ENCODE measurements at places on chromosomes 4 and X.
A peak's percentile ranks its signal among the peaks of the same experiment; 100 is the strongest.

- peak; percentile 2 for DNase-seq
These were observed 36.4 kb downstream of the TMEM154 start for GRCh38 chr4:152643153-152644035.

DNA sequence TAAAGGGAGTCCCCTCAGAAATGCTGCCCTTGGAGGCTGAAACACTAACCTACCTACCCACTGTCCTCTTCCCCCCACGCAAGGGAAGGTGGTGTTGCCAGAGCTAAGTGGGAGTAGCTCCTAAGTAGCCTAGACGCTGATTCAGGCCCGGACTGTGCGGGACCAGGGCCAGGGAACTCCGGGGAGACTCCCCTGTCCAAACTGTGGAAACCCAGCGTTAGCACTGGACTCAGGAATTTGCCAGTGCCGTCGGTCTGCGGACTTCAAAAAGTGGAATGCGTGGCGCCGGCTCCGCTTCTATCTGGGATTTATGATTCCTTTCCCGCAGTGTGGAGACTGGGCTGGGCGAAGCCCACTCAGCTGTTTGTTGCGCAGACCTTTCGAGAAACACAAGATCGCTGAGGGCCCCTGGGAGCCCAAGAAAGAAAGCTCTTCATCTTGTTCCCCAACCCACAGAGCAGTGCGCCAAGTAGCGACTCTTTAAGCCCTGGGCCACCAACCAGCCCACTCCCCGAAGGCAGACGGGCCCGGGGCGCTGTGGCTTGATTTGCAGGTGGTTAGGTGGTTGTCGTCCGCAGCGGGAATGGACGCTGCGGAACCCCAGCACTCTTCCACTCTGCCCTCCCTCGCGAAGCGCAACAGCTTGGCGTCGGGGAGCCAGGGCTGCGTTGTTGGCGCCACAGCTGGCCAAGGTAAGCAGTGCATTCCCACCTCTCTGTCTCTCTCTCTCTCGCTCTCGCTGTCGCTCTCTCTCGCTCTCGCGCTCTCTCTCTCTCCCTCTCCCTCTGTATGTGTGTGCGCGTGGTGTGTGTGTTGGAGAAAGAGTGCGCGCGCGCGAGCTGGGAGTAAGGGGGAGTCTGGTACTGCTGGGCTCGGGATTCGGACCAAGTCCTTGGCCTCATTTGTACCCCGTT is 2.0 kb downstream of the TMEM255A start:
- DNase-seq, result peak; percentile 37

- DNase-seq, result no peak
These were observed 579.1 kb downstream of the C4orf33 start for GRCh38 chr4:129675036-129675435.

DNA sequence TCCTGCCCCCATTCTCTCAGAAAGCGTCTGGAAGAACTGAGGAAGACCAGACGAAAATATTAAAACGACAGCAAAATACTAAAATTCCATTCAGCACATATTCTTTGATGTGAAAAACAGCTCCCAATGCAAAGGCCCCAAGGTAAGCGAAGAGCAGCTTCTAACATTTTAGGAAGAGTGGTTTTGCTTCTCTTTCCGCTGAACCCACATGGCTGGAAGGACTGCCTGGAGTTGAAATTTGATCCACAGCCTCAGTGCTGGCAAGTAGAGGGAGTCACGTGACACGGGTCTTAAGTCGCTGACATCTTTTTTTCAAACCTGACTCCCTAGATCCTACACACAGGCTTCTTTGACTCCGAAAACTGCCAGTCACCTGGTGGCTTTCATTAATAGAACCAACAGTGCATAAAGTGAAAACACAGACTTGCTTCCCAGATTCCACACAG is at the start of gene FAM13A:
TSS of gene FAM13A (minus strand) at position 233 of the 446 bp plus-strand sequence. CDS start at position 12, 221 bp downstream.
- no peak for DNase-seq

DNA sequence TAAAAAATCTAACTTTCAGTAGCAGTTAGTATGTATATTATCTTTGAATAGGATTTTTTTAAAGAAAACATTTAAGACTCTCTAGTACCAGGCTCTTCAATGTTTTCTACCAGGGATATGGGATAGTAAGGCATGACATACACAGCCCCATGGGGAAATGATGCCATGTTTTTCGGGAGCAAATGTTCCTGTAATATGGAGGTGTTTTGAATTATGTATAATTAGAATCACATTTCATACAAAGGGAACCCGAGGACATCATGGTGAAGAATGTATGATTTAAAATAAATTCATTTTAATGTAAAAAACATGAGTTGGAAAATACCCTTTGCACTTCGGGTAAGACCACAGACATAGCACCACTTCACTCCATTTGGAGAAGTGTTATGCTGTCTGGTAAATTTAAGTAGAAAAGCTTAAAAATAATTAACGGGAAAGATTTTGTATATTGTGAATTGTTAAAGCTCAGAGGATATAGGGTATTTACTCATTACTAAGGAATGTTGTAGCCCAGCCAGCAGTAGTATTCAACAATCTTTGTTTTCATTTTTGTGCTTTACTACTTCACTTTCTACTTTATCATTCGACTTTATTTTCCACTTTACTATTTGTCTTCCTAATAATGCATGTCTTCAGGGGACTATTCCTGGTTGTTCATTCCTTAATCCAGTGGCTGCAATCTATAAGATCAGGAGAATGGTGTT is 2050.7 kb downstream of the ARAP2 start:
- no peak for DNase-seq

GRCh38 chr4:64405761-64406160 is 3.5 kb downstream of the TECRL start:
- no peak for DNase-seq

DNA sequence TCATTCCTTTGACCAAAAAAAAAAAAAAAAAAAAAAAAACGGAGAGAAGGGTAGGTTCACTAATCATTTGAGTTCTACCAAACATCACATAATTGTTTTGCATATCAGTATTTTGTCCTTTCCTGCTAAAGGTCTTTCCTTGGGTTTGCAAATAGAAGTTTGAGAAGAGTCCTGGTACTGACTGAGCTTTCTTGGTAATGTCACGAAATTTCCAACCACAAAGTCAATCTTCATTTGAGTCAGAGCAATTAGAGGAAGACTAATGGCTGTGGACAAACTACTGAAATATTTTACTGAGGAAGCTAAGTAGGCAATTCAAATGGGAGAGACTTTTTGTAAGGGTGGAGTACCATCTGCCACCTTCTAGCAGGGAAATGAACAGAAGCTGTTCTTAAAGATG is 21.7 kb upstream of the CD40LG start:
- no peak for DNase-seq

Data from stimulated activated CD4-positive, alpha-beta T cell treated with anti-CD3 and anti-CD28 coated beads, Interleukin-12 subunit alpha, Interleukin-12 subunit beta, amount 100 ng/mL, for 48 hours (primary cell).